ENCODE measurements at places on chromosomes 16 and 17.

DNA sequence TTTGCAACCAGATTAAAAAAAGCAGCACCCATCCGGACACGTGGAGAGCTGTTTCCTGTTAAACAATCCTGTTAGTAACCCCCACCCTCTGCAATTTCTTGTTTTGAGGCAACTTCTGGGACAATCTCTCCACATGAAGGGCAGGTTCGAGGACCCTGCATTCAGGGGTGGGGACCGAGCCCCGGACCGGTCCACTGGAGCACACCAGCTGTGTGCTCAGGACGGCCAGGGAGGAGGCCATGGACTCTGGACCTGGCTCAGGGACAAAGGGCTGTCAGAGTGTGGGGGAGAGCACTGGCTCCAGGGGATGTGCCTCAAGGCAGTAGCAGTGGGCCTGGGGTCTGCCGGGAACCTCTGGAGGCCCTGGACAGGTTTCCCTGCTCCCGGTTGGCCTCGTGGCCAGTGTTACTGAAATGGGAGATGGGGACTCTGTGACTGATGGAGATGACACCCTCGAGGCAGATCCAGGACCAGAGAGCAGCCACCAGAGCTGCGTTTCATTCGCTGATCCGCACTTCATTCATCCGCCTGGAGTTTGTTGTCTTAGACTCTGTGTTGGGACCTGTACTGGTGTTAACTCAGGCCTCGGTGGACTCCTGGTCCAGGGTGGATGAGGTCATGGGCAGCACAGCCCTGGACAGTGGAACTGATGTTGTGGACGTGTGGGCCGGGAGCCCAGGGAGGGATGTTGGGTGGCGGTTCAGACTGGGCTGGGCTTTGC is 2.9 kb upstream of the CPNE7 start:
- H3K4me1 ChIP-seq, result no peaks in the 10 kb centered on the region
- no peak for DNase-seq
- H3K36me3 ChIP-seq, result no peaks in the 10 kb centered on the region
- H3K27me3 ChIP-seq, result peaks cover 9% of the 10 kb centered on the region
- H3K27ac ChIP-seq, result no peak overlapping the region
- H3K4me3 ChIP-seq, result no peak overlapping the region

GRCh38 chr16:68473358-68474070 is 25.2 kb upstream of the SMPD3 start:
- DNase-seq, result no peak
- no peak overlapping the region for H3K4me3 ChIP-seq
- H3K4me1 ChIP-seq, result no peaks in the 10 kb centered on the region
- H3K36me3 ChIP-seq, result no peaks in the 10 kb centered on the region
- H3K27ac ChIP-seq, result no peak overlapping the region
- no peaks in the 10 kb centered on the region for H3K27me3 ChIP-seq

DNA sequence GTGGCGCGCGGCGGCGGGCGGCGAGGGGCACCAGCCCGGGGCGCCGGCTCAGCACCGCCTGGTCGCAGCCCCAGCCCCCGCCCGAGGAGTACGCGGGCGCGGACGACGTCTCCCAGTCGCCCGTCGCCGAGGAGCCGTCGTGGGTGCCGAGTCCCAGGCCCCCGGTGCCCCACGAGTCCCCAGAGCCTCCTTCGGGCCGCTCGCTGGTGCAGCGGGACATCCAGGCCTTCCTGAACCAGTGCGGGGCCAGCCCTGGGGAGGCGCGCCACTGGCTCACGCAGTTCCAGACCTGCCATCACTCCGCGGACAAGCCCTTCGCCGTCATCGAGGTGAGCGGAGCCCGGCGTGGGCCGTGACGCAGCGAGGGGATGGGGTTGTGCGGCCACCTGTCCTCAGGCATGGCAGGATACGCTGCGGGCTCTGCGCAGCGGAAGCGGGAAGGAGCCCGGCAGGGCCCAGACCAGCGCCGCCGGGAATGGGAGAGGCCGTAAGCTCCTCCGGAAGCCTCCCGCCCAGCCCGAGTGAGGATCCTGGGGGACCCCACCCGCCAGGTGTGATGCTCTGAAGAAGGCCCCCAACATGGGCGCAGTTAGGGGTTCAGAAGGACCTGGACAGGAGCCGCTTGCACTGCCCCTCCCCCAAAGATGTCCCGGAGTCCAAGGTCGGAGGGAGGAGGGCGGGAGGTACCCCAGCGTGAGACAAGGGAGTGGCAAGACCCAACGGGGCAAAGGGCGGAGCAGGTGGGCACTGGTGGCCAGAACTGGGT is 522 bp downstream of the NAGS start:
- H3K27me3 ChIP-seq, result peaks cover 9% of the 10 kb centered on the region
- H3K27ac ChIP-seq, result no peak overlapping the region

- no peak overlapping the region for H3K27ac ChIP-seq
- no peak for DNase-seq
Observed at GRCh38 chr17:55386796-55387332, 34.8 kb downstream of the MMD start.

DNA sequence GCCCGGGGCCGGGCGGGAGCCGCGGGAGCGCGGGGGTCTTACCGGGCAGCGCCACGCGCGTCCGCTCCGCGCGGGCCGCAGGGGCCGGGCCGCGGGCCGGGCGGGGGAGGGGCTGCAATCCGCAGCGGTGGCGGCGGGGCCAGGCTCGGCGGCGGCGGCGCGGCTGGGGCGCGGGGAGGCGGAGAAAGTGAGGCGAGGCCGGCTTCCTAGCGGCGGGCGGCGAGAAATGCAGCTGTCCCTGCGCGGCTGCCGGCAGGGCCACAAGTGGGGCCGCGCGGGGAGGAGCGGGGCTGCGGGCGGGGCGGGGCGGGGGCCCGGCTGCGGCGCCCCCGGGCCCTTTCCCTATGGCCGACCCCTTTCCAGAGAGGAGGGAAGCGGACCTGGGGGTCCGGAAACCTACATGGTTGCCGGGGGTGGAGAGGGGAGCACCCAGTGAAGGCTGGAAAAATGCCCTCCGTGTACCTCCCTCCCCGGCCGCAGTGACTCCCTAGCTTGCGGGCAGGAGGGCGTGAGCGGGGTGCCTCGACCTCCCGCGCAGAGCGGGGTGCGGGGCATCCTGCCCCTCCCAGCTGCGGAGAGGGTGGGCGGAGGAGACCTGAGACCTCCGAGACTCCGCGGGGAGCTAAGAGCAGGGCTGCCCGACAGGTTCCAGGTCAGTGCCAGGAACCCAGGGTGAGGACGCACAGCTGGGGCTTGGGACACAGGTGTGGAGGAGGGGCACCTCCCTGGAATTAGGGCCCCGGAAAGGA is at the start of gene CUEDC1:
CUEDC1 (minus strand) TSS at position 230 of the 749 bp plus-strand sequence. CDS start 69,848 bp downstream, outside the sequence.
- H3K4me1 ChIP-seq, result peaks cover 32% of the 10 kb centered on the region
- H3K27ac ChIP-seq, result peak within 1 kb of the TSS; percentile 94
- no peaks in the 10 kb centered on the region for H3K27me3 ChIP-seq
- no peaks in the 10 kb centered on the region for H3K36me3 ChIP-seq
- DNase-seq, result peak; percentile 67

DNA sequence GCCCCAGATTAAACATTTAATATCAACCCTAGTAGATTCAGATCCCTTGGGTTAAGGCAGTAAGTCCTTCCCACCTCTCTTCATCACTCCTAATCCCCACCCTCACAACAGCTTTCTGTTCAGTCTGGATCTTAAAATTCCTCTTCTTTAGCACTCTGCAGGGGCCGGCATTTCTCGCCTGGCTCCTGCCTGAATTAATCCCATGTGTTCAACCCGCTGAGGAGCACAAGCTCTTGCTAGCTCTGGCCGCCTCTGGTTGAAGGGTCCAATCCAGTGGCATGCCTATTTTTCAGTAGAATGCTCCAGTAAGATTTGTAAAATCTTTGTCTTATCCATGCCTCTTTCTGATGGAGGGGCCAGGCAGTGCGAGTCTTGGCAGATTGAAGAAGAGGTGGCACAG is 59.2 kb downstream of the CYB5B start:
- H3K36me3 ChIP-seq, result no peaks in the 10 kb centered on the region
- H3K27me3 ChIP-seq, result no peaks in the 10 kb centered on the region
- no peak overlapping the region for H3K4me3 ChIP-seq
- H3K4me1 ChIP-seq, result no peaks in the 10 kb centered on the region

- H3K4me1 ChIP-seq, result peaks cover 2% of the 10 kb centered on the region
- no peaks in the 10 kb centered on the region for H3K36me3 ChIP-seq
- H3K27me3 ChIP-seq, result no peaks in the 10 kb centered on the region
- no peak overlapping the region for H3K4me3 ChIP-seq
- H3K27ac ChIP-seq, result no peak overlapping the region
Observed at GRCh38 chr17:80569924-80570323, 25.3 kb downstream of the RPTOR start.

DNA sequence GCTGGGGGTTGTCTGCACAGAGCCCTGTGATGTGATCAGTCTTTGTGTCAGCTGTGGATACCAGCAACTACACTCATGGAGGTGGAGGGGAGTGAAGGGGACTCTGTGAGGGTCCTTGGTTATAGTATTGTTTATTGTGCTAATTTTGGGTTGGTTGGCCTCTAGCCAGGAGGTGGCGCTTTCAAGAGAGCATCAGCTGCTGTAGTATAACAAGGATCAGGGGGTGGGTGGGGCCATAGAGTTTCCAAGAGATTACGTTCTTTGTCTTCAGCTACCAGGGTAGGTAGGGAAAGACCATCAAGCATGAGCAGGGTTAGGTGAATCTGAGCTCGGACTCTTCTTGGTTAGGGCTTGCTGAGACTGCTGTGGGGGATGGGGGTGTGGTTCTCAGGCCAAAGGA is 97.1 kb upstream of the HS3ST3A1 start:
- peak; percentile 77 for DNase-seq
- no peaks in the 10 kb centered on the region for H3K4me1 ChIP-seq
- H3K27me3 ChIP-seq, result no peaks in the 10 kb centered on the region
- no peaks in the 10 kb centered on the region for H3K36me3 ChIP-seq

- H3K36me3 ChIP-seq, result no peaks in the 10 kb centered on the region
- H3K4me3 ChIP-seq, result no peak overlapping the region
- no peaks in the 10 kb centered on the region for H3K4me1 ChIP-seq
- no peaks in the 10 kb centered on the region for H3K27me3 ChIP-seq
- no peak overlapping the region for H3K27ac ChIP-seq
Observed at GRCh38 chr16:1184156-1184868, 31.4 kb downstream of the CACNA1H start.

DNA sequence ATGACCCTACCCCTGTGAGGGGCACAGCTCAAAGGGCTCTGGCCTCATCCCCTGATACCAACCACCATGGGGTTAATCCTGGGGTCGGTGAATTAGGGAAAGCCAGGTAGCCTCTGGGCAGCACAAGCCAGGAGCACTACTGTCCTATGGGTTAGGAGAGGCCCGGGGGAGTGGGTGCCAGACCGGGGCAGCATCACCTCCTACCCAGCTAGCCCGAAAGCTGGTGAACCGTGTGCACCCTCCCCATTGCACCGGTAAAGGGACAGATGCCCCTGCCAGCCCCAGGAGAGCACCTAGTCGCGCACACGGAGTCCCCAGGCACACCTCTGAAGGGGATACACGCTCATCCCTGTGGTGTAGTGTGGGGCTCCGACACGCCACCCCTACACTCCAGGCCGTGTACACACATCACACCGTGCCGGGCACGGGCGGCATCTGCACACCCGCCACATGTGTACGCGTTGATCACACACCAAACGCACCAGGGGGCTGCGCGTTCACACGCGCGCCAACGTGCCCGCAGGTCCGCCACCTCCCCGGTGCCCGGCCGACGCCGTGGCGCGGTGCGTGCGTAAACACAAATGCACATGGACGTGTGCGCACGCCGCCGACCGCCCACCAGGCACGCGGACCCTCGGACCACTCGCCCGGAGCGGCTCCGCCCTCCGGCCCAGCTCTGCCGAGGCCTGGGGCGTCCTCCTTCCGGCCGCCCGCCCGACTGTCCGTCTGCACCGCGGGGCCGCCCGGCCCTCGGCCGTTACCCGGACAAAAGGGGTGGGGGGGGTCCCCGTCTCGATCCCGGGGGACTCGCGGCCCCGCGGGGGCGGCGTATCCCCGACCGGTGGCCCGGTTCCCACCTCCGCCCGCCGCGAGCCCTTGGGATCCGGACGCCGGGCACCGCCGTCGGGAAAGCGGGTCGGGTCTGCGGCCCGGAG is 785 bp downstream of the UBALD1 start:
- H3K36me3 ChIP-seq, result no peaks in the 10 kb centered on the region
- H3K4me3 ChIP-seq, result peak overlapping the region; percentile 85

GRCh38 chr17:76901542-76902197 is 33.5 kb downstream of the MGAT5B start:
- H3K27ac ChIP-seq, result no peak overlapping the region
- no peaks in the 10 kb centered on the region for H3K4me1 ChIP-seq
- DNase-seq, result no peak
